ENCODE measurements at places on chromosomes 2 and 18.

- DNase-seq, result no peak
These were observed 2.2 kb downstream of the DSG2 start for GRCh38 chr18:31500051-31500688.

- no peak for DNase-seq
These were observed 36.7 kb downstream of the PKP4 start for GRCh38 chr2:158493458-158493857.

DNA sequence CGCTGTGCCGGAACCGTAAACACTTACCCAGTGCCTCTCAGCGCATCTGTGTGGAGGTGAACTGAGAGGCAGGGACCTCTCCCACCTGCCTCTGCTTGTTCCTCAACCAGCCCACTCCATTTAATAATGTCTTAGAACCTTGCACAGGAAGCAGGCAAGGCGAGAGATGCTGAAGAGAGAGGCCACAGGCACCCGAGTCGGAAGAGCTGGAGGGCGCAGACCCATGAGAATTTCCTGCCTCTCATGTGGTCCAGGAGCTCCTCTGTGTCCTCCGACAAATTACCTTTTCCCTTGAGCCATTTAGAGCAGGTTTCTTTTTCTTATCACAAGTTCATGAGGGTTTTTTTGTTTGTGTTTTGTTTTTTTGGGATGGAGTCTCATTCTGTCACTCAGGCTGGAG lies 4.9 kb upstream of the RFX8 start:
- no peak for DNase-seq

- no peak for DNase-seq
These were observed 28.3 kb upstream of the KLHL29 start for GRCh38 chr2:23356711-23357110.
